ENCODE measurements at places on chromosomes 13 and 19.

DNA sequence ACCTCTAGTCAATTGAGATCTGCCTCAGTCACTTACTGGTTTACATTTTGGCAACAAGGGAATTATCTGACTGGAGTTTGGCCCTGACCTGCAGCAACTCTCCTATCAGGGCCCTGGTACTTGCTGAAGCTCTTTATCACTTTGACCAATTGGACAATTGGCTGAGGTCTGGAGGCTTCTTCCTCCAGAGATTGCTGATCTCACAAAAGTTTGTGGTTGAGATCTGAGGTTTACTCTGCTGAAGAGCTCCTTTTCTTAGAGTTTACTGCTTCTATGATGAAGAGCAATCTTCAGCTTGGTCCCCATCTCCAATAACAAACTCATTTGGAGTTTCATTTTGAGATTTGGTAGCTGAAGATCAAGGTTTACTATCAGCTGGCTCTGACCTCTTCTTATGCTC, 276.9 kb upstream of the SGCG start:
- no peak for DNase-seq

DNA sequence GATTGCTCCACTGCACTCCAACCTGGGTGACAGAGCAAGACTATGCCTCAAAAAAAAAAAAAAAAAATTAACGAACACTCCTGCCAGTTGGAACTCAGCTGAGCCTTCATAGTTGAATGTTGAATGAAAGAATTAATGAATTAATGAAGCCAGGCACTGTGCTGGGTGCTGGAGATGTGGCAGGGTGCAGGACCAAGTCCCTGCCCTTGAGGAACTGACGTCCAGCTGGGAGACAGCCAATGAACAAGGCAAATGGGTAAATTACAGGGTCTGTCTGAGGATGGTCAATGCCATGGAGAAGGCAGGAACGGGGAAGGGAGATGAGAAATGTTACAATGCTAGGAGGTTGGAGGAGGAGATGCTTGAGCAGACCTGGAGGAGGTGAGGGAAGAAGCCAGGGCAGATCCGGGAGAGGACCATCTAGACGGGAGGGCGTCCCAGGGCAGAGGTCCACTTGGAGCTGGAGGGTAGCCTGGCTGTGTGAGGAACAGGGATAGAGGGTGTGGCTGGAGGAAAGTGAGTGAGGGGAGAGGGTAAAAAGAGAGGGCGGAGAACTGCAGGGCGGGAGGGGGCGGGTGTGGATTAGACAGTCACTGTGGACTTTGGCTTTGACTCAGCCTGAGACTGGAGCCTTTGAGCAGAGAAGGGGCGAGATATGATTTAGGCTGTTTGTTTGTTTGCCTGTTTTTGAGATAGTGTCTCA, 16.8 kb upstream of the IGSF23 start:
- DNase-seq: no peak

GRCh38 chr13:74243637-74244526, 109.7 kb upstream of the KLF12 start:
- DNase-seq: peak; percentile 79

DNA sequence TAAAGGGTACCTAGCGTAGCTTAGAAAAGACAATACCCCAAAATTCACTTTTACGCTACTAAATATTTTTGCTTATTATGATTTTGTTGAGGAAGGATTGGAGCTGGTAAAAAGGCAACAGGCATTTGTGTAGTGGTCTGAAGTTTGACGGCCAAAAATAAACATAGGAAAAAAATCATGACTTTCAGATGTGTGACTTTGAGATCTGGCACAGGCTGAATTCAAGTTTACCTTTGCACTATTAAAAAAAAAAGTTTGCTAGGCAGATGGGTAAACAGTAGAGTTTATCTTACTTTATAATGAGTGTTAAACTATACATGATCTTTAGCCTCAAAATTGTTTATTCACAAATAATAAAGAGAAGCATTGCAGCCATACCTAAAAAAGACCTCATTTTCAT, 24.3 kb upstream of the INTS6 start:
- DNase-seq: no peak

- DNase-seq: no peak
Observed at GRCh38 chr13:51298812-51299211, 40.7 kb upstream of the SERPINE3 start.

DNA sequence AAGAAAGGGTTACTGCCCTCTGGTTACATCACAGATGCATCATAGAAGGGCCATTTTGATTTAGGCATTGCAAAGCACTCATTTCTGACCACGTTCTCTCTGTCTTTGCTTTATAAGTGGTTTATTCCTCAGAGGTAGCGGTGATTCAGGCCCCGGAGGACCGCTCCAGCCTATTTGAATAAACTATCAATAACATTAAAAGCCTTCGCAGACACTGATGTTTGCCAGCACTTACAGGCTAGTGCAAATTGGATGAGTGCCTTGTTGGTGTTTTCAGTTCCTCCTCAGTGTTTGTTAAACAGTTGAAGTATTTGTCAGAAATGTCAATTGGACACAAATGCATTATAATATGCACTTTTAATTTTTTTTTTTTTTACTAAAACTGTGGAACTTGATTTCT, 120.2 kb downstream of the RXFP2 start:
- no peak for DNase-seq

DNA sequence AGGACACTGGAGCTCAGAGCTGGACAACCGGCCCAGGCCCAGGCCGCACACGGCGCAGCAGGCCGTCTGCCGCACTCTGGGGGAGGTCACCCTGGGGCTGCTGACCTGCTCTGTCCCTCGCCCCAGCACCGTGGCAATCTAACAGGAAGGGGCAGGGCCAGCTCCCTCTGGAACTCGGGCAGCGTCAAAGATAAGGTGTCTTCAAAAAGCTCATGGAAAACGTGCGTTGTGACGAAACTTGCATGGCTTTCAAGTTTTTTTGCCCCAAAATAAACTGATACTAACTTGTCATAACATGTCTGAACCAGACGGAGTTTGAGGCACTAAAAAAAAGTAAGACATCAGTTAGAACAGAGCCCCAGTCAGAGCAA, 12.2 kb upstream of the ATP8B3 start:
- no peak for DNase-seq

DNA sequence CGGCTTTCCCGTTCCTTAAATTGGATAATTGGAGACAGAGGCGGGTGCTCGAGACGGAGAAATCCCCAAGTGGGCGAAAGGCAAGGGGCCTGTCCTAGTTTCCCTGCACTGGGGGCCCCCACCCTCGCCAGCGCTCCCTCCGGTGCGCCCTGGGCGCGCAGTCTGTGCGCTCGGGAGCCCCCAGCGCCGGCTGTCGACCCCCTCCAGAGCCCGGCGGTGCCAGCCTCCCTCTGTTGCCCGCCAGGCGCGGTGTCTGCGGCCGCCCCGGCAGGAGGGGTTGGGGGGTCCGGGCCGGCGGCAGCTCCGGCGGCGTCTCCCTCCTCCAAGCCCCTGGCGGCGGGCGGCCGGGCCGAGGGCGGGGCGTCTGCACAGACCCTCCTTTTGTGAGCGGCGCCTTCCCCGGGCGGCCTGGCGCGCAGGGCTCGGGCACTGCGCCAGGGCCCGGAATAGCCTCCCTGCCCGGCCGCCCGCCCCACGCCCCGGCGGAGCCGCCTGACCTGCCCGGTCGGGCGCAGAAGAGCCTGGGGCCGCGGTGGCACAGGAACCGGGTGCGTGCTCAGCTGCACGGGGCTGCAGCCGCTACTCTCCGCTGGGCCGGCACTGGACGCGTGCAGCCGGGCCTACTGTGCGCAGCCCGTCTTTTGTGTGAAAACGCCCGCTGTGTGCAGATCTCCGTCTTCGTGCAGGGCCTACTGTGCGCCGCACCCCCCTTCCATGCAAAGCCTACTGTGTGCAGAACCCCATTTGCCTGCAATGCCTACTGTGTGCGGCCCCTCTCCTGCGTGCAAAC, 13.2 kb downstream of the GADD45B start:
- no peak for DNase-seq
